ENCODE measurements at places on chromosomes 13 and 19.

- DNase-seq: peak; percentile 99
Observed at GRCh38 chr13:79522583-79522982, 41.6 kb downstream of the NDFIP2 start.

GRCh38 chr13:112574834-112575613, 12.9 kb downstream of the TUBGCP3 start:
- DNase-seq: no peak

DNA sequence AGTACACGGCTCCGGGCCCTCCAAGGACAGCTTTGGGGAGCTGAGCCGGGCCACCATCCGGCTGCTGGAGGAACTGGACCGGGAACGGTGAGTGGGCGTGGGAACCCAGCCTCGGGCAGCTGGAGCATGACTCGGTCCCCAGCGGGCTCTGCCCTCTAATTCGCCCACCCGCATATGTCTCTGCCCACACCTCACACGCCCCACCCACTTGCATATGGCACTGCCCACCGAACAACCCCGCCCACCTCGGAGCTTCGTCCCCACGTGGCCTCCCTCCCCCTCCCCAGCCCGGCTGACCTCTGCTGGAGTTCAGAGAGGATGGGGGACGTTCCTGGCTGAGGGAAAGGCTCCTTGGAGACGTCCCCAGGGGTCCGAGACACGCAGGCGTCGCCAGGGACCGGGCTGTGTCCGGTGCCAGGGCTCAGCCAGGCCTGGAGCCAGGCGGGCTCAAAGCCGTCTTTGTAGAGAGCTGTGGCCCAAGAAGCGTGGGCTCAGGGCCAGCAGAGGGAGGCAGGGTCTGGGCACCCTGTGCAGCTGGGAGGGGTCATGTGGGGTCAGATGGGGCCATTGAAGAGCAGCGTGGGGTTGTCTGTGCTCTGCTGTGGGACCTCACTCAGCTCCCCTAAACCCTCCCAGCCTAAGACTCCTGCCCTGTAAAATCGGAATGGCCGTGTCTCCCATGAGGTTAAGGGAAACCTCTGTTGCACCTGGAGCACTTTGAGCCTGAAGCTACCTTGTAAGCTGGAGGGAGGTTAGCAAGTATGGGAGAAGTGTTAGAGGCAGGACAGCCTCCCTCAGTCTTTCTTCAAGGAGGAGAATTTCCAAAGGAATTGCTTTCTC, 3.8 kb downstream of the APC2 start:
- peak; percentile 77 for DNase-seq

GRCh38 chr19:49997709-49998108, 27.5 kb downstream of the VRK3 start:
- peak; percentile 17 for DNase-seq

DNA sequence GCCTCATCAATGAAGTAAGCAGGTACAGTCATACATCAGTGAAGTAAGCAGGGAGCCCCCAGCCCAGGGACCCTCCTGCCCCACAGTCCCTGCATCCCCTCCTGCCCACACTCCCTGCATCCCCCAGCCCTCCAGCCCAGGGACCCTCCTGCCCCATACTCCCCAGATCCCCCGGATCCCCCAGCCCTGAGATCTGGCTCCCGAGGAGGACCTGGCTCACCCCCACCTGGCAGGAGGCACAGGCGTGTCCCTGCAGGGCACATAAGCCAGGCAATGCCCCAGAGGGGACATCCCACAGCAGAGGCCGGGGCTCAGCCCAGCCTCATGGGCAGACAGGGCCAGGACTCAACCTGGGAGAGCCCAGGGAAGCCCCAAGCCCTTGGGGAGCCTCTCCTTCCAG, 53.6 kb upstream of the TPM4 start:
- no peak for DNase-seq

GRCh38 chr19:2050991-2051772, at the start of gene MKNK2:
Gene MKNK2 (minus strand): TSS chr19:2051244. CDS start chr19:2050851, 393 bp downstream.
- peak; percentile 80 for DNase-seq

GRCh38 chr19:10069046-10069445, 17.1 kb upstream of the SHFL start:
- no peak for DNase-seq

DNA sequence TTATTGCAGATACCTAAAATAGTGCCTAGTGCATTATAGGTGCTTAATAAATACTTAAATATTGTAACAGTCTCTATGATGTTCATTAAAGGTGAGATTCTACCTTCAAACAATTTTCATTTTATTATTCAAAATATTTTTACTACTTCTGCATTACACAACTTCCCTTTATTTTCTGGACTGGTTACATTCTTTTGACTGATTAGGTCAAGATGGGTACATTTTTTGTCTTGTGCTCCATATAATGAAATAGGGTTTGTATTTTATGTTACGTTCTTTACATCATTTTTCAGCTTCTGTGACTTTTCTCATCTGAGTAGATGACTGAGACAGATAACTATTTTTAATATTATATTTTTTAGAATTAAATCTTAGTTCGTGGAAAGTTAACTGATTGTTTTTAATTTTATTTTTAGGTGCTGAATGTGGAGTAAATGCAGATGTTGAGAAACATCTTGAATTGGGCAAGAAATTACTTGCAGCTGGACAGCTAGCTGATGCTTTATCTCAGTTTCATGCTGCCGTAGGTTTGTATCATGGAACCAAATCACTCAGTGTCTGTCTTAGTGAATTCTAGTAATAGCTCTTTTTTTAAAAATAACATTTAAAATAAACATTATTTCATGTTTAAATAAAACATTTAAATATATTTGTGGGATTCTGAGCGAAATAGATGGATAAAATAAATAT, 32.0 kb downstream of the DNAJC3 start:
- DNase-seq: no peak

- DNase-seq: no peak
Observed at GRCh38 chr19:47210180-47210490, 20.9 kb downstream of the BBC3 start.

DNA sequence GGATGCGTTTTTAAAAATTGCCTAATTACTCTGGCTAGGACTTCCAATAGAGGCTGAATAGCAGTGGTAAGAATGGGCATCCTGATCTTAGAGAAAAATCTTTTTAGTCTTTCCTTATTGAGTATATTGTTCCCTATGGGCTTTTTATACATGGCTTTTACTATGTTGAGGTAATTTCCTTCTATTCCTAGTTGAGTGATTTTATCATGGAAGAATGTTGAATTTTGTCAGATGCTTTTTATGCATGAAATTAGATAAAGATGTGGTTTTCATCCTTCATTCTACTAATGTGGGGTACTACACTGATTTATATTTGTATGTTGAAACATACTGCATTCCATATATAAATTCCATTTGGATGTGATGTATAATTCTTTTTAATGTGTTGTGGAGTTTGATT, 2673.8 kb downstream of the PCDH9 start:
- no peak for DNase-seq

DNA sequence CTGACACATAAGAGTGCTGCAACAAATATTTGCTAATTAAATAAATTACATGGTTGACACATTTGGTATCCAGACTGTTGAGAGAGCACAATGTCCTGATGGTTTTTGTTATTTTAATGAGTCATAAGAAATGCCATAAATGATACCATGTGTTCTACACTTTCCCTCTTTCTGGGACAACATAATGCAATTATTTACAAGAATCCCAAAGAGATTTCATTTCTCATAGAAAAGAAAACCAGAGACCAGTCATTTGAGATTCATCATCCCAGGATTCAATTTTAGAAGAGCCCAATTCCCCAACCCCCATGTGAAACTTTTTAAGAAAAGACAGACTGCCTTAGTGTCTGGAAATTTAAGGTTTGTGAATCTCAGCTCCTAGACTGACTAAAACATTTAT, 399.6 kb downstream of the DCT start:
- peak; percentile 91 for DNase-seq

- DNase-seq: no peak
Observed at GRCh38 chr19:30530751-30531150, 158.6 kb downstream of the ZNF536 start.

DNA sequence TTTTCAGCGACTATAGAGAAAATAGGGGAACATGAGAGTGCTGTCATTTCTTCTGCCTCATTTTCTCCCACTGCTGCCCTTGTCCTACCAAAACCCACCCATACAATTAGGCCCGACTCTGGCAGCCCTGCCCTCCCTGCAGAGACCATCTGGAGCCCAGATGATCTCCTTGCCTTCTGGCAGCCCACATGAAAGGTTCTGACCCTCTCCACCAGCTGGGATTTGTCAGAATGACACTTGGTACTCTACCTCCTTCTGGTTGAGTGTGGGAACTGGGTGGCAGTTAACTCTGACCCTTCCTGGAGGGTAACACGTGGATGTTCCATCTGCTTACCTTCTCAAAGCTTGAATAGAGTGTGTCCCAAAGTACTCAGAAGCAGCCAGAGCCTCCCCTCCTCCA, 21.0 kb upstream of the SIAH3 start:
- DNase-seq: no peak

DNA sequence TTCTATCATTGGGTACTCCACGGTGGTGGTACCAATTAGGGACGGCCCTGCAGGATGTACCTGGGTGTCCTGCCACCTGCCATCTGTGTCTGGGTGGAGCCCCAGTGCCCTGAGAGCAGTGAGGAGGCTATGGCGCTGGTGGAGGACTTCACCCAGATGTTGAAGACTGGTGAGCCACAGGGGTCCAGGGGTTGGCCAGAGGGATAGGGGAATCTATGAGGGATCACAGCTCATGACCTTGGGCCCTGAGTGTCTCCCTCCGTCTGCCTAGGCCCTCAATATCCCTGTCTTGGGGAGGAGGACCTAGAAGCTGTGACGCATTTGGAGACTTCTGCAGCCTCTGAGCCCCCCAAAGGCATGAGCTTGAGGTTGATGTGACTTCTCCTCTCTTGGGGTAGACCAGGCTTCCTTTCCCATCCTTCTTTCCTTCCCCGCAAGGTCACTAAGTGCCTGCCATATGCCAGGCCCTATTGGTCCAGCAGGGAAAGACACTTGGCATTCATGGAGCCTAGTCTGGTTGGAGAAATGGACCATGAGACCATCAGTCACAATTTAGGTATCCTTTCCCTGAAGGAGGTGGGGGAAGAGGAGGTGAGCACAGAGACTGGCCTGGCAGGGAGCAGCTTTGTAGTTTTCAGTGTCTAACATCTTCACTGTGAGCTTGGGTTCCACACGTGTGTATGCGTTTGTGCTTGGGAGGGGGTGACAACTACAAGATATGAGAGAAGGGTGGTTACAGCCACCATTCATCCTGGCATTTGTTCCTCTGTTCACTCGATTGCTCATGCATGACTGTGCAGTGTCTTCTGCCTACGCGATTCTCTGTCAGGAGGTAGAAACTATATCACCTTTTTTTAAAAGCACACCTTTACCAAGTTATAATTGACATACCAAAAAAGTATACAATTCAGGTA, 5.1 kb upstream of the MZF1 start:
- DNase-seq: no peak

DNA sequence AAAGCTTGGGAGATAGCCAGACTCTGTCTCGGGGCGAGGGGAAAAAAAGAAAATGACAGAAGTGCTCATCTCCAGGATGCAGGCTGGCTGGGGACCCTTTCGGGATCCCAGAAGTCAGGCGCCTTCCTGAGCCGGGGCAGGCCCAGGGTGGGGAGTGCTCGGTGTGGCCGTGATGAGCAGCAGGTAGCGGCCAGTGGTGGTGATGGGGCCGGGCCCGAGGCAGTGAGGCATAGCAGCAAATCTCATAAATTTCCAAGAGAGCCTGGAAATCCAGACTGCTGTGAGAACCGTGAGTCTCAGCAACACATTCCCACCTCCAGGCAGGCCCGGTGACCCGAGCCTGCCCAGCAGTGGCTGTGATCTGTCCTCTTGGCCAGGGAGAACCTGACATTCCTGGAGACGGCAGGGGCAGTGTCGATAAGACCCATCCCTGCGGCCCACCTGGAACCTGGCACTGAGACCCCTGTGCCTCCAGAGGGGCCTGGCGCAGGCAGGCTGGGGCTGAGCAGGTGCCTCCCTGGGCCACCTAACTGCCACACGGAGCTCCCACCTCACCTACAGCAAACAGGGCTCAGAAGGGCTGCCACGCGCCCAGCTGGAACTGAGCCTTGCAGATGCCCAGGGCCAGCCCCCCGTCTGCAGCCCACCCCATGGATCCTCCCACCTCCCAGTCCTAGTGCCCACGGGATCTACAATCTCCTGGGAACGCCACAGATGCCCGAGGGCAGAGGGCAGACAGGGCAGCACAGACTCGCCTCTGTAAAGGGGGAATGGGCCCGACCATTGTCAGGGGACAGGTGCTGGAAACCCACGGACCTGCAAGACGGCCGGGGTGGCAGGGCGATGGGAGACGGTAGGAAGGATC, 23.4 kb downstream of the IZUMO4 start:
- no peak for DNase-seq

DNA sequence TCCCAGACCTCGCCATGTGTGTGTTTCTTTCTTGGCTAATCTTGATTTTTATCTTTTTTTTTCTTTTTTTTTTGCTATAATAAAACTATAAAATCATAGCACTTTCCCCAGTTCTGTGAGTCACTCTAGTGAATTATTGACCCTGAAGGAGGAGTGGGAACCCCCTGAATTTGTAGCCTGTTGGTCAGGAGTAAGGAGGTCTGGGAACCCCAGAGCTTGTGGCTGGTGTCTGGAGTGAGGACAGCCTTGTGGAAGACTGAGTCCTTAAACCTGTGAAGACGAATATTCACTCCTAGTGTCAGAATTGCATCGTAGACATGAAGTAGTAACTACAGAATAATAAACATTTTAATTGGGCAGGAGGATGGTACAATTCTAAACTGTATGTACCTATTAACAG, 7.4 kb downstream of the EID2B start:
- no peak for DNase-seq

DNA sequence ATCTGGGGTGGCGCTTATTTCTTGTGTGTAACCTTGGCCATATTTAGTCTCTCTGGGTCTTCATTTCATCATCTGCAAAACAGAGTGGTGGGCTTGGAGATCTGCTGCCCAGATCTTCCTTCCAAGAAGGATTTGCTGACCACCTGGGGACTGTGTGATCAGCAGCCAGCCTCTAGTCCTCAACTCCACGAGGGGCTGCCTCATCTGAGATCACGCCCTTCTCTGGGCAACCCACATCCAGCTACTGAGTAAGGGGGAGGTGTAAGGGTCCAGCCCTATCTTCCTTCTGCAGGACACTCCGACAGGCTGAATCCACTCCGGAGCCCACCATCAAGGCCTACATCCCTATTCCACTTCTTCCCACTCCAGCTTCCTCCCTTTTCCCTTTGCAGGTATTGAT, 57.9 kb downstream of the CHST8 start:
- DNase-seq: no peak

- DNase-seq: peak; percentile 73
Observed at GRCh38 chr13:109274188-109274821, 512.1 kb downstream of the IRS2 start.

DNA sequence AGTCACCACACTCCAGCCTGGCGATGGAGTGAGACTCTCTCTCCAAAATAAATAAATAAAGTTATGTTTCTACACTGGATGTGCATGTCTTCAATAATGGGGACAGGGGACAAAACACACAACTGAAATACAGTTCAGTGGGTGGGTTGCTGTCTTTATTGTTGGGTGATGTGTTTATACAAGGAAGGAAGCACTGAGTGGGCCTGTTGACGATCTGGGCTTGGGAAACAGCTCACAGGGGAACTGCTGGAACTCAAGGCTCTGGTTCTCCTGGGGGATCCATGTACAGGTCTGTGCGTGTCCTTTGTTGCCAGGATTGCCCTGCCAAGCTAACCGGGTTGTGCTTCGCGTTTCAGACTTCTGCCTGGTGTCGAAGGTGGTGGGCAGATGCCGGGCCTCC, 18.9 kb downstream of the SPINT2 start:
- no peak for DNase-seq
